ENCODE measurements at places on chromosomes 4 and X.
A peak's percentile ranks its signal among the peaks of the same experiment; 100 is the strongest.

- no peaks in the 10 kb centered on the region for H3K27me3 ChIP-seq
- H3K27ac ChIP-seq: no peak overlapping the region
- H3K36me3 ChIP-seq: no peaks in the 10 kb centered on the region
- no peak overlapping the region for H3K4me3 ChIP-seq
- H3K4me1 ChIP-seq: no peaks in the 10 kb centered on the region
These were observed 37.3 kb upstream of the GUCY1A1 start for GRCh38 chr4:155629183-155629825.

- no peaks in the 10 kb centered on the region for H3K36me3 ChIP-seq
- peak overlapping the region; percentile 89 for H3K4me3 ChIP-seq
- peak overlapping the region; percentile 98 for H3K27ac ChIP-seq
- DNase-seq: no peak
These were observed 2.4 kb downstream of the CXXC4 start for GRCh38 chr4:104492183-104492771.

DNA sequence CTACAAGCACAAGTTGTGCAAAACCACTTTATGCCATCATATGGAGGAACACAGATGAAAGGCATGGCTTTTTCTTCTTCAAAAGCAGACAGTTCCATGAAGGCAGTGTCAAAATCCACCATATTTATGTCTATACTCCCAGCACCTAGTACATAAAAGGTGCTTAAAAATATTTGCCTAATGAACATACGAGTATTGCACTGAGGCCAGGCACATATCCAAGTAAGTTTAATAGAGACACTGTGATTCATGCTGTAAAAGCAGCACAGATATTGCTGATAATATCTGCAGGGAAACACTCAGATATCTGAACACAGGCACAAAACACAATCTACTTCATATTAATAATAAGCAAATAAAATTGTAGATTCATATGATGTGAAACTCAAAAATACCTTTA, 48.1 kb upstream of the CXCL8 start:
- no peak overlapping the region for H3K27ac ChIP-seq
- H3K36me3 ChIP-seq: no peaks in the 10 kb centered on the region
- no peaks in the 10 kb centered on the region for H3K27me3 ChIP-seq

- H3K4me1 ChIP-seq: no peaks in the 10 kb centered on the region
- H3K27me3 ChIP-seq: no peaks in the 10 kb centered on the region
- DNase-seq: no peak
These were observed 24.4 kb downstream of the UGT2A3 start for GRCh38 chr4:68927165-68927564.

- DNase-seq: no peak
These were observed 772.9 kb upstream of the SLIT2 start for GRCh38 chr4:19478791-19479190.

DNA sequence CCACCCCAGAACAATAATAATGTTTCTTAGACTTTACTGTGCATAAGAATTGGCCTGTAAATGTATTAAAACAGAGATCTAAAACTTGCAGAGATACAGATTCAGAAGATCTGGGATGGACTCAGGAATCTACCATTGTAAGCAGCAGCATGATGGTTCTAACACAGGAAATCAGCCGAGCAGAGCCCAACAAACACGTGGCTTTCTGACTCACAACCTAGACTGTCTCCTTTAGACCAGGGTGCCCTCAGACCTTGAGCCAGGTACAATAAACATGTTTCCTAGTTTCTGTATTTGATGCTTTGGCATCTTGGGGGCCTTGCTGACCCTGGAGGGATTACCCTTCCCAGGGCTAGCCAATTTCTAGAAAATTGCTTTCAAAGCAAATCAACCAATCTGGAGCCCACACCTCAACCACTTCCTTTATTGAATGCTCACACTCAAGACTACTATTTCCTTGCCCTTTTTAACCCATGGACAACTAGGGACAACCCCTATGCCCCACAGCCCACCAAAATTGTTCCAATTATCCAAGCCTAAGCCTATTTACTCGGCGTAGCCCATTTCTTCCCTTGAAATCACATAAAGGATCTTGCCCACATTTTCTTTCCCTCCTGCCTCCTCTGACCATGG, 80.5 kb downstream of the TBC1D9 start:
- DNase-seq: no peak
- no peaks in the 10 kb centered on the region for H3K27me3 ChIP-seq
- H3K4me1 ChIP-seq: peaks cover 16% of the 10 kb centered on the region
- no peak overlapping the region for H3K4me3 ChIP-seq
- H3K36me3 ChIP-seq: peaks cover 29% of the 10 kb centered on the region
- H3K27ac ChIP-seq: no peak overlapping the region

DNA sequence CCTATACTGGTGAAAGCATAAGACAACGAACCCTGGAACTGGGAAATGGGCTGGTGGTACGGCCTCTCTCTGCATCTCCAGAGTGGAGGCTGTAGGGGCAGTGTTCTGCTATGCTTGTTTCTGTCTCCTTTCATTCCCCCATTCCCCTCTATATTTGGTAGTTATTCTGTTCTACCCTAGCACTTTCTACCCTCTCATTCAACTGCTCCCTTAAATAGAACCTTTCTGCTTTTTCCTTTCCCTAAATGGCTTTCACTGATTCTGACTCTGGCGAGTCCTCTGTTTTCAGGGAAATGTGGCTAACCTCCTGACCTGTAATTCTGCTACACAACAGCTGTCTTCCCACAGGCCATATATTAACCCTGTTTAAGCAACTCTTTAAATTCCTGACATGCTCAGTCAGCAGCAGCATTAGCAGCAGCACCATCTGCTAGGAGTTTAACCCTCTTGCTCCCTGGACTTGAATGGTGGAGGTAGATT, 94.2 kb downstream of the CXCL13 start:
- H3K36me3 ChIP-seq: no peaks in the 10 kb centered on the region
- no peak for DNase-seq
- H3K4me3 ChIP-seq: no peak overlapping the region
- peaks cover 21% of the 10 kb centered on the region for H3K4me1 ChIP-seq
- H3K27ac ChIP-seq: peak overlapping the region; percentile 87

- no peak for DNase-seq
- H3K36me3 ChIP-seq: no peaks in the 10 kb centered on the region
- H3K4me1 ChIP-seq: no peaks in the 10 kb centered on the region
- no peak overlapping the region for H3K27ac ChIP-seq
- H3K4me3 ChIP-seq: no peak overlapping the region
These were observed 108.0 kb downstream of the GPM6A start for GRCh38 chr4:175703956-175704600.

DNA sequence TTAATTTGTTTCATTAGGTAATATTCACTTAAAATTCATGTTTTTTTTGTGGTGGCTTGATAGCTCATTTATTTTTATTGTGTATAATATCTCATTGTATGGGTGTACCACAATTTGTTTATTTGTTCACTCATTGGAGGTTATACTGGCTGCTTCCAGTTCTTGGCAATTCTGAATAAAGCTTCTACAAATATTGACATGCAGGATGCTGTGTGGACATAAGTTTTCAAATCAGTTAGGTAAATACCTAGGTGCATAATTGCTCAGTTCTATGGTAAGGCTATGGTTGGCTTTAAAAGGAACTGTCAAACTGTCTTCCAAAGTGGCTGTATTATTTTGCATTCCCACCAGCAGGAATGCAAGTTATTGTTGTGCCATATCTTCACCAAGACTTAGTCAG, 504.5 kb upstream of the GALNTL6 start:
- H3K36me3 ChIP-seq: no peaks in the 10 kb centered on the region
- no peak for DNase-seq
- H3K4me3 ChIP-seq: no peak overlapping the region
- no peaks in the 10 kb centered on the region for H3K27me3 ChIP-seq
- peaks cover 1% of the 10 kb centered on the region for H3K4me1 ChIP-seq

GRCh38 chr4:181951265-181951664, 291.9 kb upstream of the TENM3 start:
- H3K27ac ChIP-seq: no peak overlapping the region
- no peaks in the 10 kb centered on the region for H3K27me3 ChIP-seq
- DNase-seq: no peak
- H3K4me1 ChIP-seq: no peaks in the 10 kb centered on the region
- no peaks in the 10 kb centered on the region for H3K36me3 ChIP-seq
- no peak overlapping the region for H3K4me3 ChIP-seq

- no peak overlapping the region for H3K27ac ChIP-seq
- H3K4me3 ChIP-seq: no peak overlapping the region
- no peak for DNase-seq
- no peaks in the 10 kb centered on the region for H3K27me3 ChIP-seq
These were observed 124.3 kb downstream of the HS6ST2 start for GRCh38 chrX:132834109-132834508.

DNA sequence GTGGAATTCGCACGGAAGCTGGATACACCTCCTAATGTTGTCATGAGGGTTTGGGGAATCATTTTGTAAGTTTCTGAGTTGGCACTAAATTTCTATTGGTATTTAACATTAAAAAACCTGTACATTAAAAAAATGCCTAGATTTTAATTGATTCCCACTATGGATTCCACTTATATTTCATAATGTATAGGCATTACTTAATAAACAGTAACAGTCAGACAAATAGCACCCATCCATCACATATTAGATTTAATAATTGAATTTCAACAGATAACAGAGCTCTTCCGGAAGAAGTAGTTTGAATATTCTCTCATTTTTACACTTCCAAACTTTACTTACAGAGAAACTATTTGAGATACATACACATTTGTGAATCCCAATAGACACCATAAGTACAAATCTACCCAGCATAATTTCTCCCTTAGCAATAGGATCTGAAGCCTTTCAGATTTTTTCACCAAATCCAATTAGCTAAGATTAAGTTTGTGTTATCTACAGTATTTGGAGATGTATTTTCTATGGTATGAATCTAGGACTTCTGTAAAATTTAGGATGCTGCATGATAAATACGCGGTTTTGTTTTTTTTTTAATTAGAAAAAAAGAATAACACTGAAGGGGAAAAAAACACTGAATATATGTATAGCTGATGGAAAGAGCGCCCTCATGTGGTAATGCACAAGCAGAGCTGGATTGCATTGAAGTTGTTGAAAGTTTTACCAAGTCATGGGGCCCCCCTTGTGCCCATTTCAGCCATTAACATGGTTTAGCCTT, 12.2 kb upstream of the ODAM start:
- DNase-seq: no peak
- no peaks in the 10 kb centered on the region for H3K36me3 ChIP-seq
- H3K27ac ChIP-seq: peak overlapping the region; percentile 0

- H3K4me1 ChIP-seq: peaks cover 34% of the 10 kb centered on the region
- H3K27ac ChIP-seq: no peak overlapping the region
- DNase-seq: no peak
- H3K36me3 ChIP-seq: no peaks in the 10 kb centered on the region
- H3K27me3 ChIP-seq: no peaks in the 10 kb centered on the region
- H3K4me3 ChIP-seq: no peak overlapping the region
These were observed 281.5 kb upstream of the KLF3 start for GRCh38 chr4:38382520-38382919.

- H3K4me1 ChIP-seq: peaks cover 5% of the 10 kb centered on the region
- DNase-seq: no peak
- peaks cover 3% of the 10 kb centered on the region for H3K27me3 ChIP-seq
- H3K4me3 ChIP-seq: no peak overlapping the region
- H3K27ac ChIP-seq: no peak overlapping the region
- no peaks in the 10 kb centered on the region for H3K36me3 ChIP-seq
These were observed 115.5 kb upstream of the FAM241A start for GRCh38 chr4:112029771-112030171.

DNA sequence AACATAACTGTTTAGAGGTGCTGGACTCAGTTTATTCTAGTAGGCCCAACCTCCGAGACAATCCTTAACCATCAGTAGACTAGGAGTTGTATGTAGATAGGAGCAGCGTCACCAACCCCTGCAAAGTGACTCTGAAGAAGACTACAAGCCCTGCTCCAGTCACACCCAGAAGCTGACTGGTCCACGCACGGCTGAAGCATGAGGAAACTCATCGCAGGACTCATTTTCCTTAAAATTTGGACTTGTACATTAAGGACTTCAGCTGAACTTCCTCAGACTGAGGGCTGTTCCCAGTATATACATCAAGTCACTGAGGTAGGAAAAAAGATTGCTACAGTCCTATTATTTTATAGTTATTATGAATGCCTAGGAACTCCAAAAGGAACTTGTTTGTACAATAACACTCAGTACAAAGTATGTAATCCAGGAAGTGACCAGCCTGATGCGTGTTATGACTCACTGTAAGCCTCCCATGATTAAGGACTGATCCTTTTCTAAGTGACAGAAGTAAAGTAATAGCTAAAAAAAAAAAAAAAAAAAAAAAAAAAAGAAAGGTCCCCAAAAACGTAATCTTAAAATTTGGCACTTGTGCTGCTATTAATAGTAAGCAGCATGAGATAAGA, 41.6 kb upstream of the UGT2B7 start:
- no peaks in the 10 kb centered on the region for H3K27me3 ChIP-seq
- peaks cover 8% of the 10 kb centered on the region for H3K36me3 ChIP-seq
- no peak overlapping the region for H3K27ac ChIP-seq

GRCh38 chr4:19239565-19239964, 1012.1 kb upstream of the SLIT2 start:
- H3K27ac ChIP-seq: no peak overlapping the region
- H3K36me3 ChIP-seq: no peaks in the 10 kb centered on the region
- no peak for DNase-seq
- H3K4me1 ChIP-seq: no peaks in the 10 kb centered on the region
- no peaks in the 10 kb centered on the region for H3K27me3 ChIP-seq

DNA sequence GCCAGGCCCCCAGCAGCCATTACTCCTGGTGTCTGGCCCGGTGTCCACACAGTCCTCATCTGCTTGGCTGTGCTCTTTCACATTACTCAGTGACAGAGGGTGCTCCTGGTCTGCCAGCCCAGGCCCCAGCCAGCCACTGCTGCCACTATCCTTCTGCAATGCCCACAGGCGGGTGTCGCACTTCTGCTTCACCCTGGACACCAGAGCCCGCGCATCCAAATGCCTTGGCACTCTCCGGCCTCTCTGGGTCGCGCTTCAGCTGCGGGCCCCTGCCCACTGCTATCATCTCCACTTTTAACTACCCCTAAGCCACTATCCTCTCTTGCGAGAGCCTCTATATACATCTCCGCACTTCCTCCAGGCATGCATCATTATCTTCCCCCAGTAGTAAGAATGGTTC, 76.4 kb upstream of the UCP1 start:
- peak overlapping the region; percentile 44 for H3K27ac ChIP-seq
- peaks cover 46% of the 10 kb centered on the region for H3K36me3 ChIP-seq
- peaks cover 32% of the 10 kb centered on the region for H3K4me1 ChIP-seq
- no peak for DNase-seq

DNA sequence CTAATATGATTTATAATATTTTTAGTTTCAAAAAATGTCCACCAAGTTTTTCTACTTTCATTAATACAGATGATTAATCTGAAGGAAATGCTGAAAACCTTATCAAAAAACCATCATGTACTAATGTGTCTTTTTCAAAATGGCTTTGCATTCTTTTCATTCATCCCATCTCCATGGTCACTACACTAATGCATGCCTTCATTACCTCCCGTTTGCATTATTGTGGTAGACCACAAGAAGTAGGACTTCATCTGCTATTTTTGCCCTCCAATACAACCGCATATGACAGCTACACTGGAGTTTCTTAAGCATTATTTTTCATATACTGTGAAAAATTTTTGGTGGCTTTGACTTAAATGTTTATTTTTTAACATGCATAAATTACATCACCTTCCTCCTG, 37.9 kb upstream of the FSTL5 start:
- H3K4me3 ChIP-seq: no peak overlapping the region
- no peaks in the 10 kb centered on the region for H3K27me3 ChIP-seq
- no peaks in the 10 kb centered on the region for H3K36me3 ChIP-seq
- DNase-seq: no peak

- no peak overlapping the region for H3K4me3 ChIP-seq
- no peak overlapping the region for H3K27ac ChIP-seq
- H3K27me3 ChIP-seq: no peaks in the 10 kb centered on the region
- no peaks in the 10 kb centered on the region for H3K36me3 ChIP-seq
These were observed 37.2 kb upstream of the SPANXC start for GRCh38 chrX:141279476-141279875.
